NCI-H187 treated with DMSO at 0.1 percent for 48 hours (cell line): ENCODE measurements at places on chromosomes 7 and 10.

DNA sequence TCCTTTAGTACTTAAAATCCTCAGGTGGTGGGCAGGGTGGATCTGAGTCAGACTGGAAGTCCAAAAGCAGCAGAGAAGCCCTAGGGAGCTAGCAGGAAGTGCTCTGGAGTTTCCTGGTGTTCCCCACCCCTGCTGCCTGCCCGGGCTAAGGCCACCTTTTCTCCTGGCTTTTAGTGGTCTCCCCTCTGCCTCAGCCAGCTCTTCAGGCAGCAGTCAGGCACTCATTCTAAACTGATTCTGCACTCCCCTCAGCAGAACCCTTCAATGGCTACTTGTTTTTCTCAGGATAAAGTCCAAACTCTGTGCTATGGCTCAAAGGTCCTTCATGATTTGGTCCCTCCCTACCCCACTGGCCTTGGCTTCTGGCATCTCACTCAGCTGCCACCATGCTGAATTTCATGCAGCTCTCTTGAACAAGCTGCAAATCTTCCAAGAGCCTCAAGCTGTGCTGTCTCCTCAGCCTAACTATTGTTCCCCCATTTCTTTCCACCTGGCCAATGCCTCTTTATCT is 28.9 kb upstream of the DNMBP start:
- DNase-seq: no peak

GRCh38 chr7:132395361-132395760 is 180.9 kb downstream of the PLXNA4 start:
- DNase-seq: no peak

DNA sequence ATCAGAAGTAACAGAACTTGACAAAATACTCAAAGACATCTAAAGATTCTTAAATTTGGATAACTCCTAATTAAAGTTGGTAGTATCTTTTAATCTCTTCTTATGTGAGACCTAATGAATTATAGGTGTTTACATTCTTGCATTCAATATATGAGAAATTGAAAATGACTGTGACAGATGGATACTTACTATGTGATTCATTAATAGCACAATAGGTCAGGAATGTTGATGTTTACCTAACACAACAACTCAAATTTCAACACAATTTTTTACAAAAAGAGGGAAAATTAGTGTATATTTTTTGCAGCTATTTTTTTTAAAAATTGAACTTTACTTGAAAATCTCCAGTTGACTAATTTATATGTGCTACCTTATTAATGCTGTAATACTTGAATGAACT is 31.7 kb upstream of the MCU start:
- DNase-seq: no peak

DNA sequence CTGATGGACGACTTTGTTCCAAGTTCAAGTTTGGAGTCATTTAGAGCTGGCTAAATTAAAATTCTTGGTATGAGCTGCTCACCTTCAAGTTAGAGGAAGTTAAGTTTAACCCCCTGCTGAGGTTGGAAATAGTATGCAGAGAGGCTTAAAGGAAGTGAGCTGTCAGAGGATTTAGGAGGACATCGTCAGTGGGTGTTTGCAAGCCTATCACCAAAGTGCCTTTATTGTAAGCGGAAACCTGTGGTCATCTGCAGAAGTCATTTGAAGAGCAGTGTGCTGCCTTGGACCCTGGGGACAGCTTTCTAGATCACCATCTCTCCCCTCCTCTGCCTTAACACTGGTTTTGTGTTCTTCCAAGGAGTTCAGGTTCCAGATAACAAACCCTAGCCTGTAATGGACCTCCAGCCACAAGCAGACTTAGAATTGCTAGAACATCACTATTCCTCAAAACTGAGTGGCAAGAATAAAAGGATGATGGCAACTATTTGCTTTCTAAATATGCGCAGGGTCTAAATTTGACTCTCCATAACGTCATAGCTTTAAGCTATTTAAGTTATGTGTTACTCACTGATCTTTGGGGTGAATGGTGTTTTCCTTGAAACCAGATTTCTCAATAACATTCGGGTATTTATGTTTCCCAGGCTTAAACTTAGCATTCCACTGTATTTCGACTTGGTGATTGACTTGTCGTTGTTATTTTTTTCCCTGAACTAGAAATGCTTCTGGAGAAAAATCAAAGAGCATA is 93.4 kb downstream of the SLC39A12 start:
- no peak for DNase-seq
